T-helper 2 cell (primary cell): ENCODE measurements at places on chromosomes 13 and 19.
A peak's percentile ranks its signal among the peaks of the same experiment; 100 is the strongest.

GRCh38 chr19:3798137-3798536 lies 12.0 kb upstream of the MATK start:
- peak; percentile 70 for DNase-seq

- no peak for DNase-seq
Measured at GRCh38 chr19:1292419-1293151, 6.9 kb downstream of the EFNA2 start.

GRCh38 chr19:48968179-48968661 lies 3.1 kb downstream of the FTL start:
- DNase-seq, result no peak

- DNase-seq, result no peak
Measured at GRCh38 chr13:106352850-106353249, 182.6 kb downstream of the EFNB2 start.

DNA sequence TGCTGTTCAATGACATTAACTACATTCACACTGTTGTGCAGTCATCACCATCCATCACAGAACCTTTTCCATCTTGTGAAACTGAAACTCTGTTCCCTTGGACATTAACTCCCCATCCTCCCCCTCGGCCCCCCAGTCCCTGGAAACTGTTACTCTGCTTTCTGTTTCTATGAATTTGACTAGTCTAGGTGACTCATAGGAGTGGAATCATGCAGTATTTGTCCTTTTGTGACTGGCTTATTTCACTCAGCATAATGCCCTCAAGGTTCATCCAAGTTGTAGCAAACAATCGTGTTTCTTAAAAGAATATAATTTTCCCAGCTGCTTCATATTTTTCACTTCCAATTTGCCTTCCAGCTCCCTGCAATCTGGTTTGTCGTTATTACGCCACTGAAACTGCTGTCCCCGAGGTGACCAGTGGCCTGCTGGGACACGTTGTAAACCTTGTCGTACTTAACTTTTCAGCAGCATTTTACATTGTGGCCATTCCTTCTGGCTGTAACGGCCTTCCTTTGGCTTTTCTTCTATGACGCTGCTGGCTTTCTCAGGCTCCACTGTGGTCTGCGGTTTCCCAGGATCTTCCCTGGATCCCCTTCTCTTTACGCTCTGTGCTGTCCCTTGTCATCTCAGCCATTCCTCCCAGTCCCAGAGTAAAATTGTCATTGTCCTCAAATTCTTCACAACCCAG lies 74.0 kb downstream of the DHRS12 start:
- DNase-seq, result no peak

DNA sequence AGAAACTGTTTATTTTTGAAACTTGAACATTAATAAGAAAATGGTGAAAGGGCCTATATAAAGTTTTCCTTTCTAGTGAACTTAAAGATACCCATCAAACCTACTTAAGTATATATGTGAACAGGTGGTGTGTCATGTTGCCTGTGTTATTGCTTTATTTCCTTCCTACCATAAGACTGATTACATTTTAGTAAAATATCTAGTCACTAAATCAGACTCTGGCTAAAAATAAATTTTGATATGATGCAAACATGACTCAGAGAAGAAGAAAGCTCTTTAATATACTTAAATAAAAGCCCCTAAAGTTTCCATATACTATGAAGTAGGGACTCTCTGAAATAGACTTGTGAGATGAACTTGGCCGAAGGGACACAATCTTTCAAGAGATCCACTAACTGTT lies 35.1 kb upstream of the FBXL3 start:
- no peak for DNase-seq

- no peak for DNase-seq
Measured at GRCh38 chr19:55287361-55288079, 3.7 kb downstream of the BRSK1 start.

DNA sequence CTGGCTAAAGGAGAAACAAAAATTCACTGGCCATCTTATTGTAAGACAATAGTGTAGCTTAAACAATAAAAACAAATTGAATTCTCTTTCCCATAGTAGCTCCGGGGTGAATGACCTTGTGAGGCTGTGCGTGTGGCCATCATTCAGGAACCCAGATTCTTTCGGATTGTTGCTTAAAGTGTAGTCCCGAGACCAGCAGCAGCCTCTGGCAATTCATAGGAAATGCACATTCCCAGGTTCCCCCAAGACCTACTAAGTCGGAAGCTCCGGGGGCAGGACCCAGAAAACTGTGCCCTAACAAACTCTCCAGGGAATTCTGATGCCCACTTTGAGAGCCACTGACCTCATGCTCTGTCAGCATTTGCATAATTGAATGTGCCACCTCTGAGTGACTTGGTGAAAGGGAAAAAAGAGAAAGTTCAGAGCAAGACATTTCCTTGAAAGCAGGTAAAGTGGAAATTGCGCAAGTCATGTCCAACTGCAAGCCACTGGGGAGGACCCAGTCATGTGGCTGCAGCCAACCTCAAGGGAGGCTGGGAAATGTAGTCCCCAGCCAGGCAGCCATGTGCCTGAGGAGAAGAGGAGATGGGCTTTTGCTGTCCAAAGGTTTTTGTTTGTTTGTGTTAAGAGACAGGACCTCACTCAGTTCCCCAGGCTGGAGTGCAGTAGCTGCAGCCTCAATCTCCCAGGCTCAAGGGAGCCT lies 50.7 kb upstream of the PNMA8B start:
- DNase-seq, result no peak
